ENCODE measurements at places on chromosomes 7 and 10. TPM values are rescaled to one million over a fixed set of nuclear protein-coding genes. Genes with fewer than 3 reads are reported as not detected.

DNA sequence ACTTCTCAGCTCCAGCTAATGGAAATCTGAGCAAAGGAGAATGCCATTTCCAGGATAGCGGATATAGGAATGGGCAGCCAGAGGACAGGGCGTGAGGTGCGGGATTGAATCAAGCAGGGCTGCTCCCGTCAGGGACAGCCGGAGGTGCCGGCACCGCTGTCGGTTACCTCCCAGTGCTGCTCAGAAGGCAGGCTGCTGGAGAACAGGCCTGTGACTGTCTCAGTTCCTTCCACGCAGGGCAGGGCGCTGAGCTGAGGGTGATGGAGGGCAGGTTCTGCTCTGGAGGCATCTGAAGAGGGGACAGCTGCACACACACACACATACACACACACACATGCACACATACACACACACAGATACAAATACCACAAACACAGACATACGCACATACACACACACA is 111.1 kb downstream of the DOCK1 start:
- DNase-seq = no peak

DNA sequence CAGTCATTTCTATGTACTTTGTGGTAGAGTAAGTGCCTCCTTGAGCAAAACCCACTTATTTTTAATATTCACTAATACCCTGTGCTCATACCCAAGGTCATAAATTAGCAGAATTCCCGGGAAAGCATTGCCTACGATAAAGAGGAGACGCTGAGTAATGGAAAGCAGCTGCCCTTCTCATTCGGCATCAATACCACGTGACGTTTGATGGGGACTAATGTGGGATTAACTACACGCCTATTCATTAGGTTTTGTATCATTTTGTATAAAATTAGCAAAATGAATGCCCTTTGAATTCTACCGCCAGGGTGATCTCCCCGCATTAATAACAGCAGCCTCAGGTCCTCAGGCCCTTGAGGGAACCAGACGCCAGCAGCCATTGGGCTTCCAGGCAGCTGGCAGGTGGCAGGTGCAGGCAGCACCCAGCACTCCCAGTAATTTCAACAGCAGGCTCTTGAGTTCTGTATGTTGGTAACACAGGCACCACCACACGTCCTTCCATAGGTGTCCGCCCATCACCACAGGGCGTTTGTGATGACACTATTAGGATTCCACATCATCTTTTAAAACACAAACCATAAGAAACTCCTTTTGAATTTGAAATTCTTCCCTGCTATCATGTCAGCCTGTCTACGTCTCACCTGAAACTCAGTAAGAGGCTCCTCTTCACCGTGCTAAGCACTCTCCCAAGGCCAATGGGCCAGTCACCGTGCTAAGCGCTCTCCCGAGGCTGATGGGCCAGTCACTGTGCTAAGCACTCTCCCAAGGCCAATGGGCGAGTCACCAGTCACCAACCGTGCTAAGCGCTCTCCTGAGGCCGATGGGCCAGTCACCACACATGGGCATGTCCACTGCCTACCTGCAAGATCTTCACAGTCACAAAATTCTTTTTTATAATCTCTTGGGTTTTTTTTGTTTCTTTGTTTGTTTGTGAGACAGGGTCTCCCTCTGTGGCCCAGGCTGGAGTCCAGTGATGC is 509.4 kb downstream of the PTPRN2 start:
- DNase-seq = no peak

GRCh38 chr10:61397175-61397986 is 55.8 kb downstream of the TMEM26 start:
- DNase-seq = no peak

DNA sequence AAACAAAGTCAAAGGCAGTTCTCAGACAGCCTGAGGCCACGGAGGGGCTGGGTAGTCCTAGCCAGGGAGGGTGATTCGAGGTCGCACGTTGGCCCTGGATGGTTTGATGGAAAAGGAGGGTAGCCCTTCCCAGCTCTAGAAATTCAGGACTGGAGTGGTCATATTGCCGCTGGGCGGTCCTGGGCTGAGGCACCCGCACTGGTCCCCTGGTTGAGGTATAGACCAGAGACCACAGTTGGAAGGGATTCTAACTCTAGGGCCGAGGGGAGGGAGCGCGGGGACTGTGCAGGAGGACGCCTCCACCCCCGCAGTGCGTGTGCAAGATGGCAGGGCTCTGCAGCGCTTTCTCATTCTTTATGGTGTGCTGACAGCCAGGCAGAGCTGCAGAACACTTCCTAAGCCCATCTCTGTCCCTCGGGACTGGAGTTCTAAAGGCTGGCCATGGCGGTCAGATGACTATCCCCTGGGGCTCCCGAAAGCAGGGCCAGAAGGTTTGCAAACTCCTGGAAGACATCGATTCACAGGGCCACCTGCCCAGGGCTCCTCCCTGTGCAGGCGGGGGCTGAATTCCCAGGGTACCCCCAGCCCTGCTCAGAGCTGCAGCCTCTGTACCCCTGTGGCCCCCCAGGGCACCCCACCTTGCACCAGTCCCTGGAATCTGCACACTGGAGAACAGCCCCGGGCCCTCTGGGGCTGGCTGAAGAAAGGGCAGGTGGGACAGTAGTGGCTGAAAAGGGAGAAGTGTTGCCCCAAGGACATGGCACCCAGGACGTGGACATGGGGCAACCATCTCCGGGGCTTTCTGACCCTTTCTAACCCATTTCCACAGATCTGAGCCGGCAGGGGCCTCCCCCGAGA is 51.0 kb upstream of the ELN start:
- DNase-seq = no peak

DNA sequence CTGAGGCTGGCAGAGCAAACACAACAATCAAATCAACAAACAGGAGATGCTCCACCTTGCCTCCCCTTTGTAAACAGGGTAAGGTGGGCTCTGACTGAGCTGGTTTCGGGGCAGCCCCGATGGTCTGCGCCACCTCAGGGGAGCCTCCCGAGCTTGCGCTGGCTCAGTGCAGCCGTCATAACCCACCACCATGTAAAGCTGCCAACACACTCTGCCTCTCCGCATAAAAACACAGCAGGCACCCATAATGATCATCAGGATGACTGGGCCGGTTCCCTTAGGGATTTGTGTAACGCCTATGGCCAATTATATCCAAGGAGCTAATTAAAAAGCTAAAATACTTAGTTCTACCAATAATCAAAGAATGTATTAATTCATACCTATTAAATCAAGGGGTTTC is 124.5 kb downstream of the PRPF18 start:
- no peak for DNase-seq

- peak; percentile 78 for DNase-seq
Observed at GRCh38 chr7:69739931-69740431, 141.7 kb downstream of the AUTS2 start.

- DNase-seq = no peak
Observed at GRCh38 chr10:107914450-107915214, 750.1 kb upstream of the SORCS1 start.

DNA sequence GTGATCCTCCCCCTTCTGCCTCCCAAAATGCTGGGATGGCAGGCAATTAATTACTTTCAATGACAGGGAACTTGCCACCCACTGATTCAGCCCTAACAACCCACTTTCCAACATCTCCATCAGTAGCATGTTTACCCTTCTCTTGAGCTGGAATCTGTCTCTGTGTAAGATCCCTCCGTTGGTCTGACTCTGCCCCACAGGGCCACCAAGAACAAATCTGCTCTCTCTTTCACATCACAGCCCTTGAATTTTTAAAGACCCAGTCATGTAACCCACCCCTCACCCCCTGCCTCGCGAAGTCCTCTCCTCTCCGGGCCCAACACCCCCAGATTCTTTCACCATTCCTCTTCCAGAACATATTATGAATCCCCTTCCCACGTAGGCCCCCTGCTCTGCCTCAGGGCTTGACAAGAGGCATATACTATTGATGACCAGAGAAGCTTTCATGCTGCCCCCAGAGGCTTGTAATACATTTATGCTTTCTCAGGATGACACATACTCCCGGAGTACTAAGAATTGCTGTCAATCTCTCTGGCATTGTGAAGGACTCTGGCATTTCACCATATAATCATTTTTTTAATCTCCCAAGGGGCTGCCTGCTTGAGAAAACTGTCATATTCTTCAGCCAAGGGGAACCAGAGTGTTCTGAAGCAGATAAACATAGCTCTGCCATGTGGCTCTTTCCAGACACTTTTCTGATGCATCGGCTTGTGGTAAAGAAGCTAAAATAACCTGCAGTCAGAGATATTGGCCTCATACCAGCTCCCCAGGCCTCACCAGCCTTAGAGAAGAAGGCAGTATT is 179.2 kb upstream of the AUTS2 start:
- no peak for DNase-seq

- DNase-seq = no peak
Observed at GRCh38 chr10:76481178-76481577, 1049.8 kb downstream of the LRMDA start.

- no peak for DNase-seq
Observed at GRCh38 chr10:9301554-9301953, 1247.1 kb downstream of the GATA3 start.

DNA sequence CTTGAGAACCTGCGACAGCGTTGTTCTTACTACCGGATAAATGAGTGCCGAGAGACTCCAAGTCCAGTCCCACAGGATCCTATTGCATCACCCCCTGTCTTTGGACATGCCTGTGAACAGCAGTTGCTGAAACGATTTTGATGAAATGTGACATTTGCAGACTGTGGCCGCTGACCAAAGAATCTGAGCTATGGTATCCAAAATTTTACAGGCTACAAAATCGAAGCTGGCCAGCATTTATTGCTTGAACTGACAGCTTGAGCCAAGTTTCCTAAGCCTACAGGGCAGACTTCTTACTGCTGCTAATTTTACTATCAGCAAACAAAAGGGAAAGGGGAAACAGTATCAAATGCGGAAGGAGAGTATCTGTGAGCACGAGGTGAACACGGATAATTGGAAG is 12.1 kb upstream of the NPVF start:
- peak; percentile 50 for DNase-seq

DNA sequence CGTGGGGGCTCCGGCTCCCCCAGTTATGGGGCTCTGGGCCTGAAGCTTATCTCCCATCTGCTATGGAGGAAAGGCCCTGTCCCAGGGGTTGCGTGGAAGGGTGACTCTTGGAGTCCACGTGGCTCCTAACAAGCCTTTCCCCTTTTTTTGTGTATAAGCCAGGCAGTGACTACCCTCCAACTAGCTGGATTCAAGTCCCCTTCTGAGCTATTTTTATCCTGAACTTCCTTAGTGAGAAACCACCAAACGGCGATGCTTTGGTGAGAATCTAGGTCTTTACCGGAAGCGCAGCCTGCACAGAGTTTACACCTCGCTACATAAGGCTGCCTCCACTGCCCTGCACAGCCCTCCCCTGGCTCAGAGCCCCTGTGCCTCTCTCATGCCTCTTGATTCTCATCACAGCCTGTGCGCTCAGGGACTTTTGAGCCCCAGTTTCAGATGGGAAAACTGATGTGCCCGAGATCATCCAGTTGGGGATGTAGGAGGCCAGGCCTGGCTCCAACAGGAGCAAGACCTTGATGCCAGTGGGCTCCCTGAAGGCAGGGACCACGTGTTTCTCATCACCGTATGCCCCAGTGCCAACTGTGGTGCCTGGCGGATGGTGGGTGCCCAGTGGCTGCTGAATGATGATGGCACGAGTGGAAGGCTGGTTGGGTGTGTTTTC is 102.3 kb upstream of the PPIF start:
- DNase-seq = no peak

DNA sequence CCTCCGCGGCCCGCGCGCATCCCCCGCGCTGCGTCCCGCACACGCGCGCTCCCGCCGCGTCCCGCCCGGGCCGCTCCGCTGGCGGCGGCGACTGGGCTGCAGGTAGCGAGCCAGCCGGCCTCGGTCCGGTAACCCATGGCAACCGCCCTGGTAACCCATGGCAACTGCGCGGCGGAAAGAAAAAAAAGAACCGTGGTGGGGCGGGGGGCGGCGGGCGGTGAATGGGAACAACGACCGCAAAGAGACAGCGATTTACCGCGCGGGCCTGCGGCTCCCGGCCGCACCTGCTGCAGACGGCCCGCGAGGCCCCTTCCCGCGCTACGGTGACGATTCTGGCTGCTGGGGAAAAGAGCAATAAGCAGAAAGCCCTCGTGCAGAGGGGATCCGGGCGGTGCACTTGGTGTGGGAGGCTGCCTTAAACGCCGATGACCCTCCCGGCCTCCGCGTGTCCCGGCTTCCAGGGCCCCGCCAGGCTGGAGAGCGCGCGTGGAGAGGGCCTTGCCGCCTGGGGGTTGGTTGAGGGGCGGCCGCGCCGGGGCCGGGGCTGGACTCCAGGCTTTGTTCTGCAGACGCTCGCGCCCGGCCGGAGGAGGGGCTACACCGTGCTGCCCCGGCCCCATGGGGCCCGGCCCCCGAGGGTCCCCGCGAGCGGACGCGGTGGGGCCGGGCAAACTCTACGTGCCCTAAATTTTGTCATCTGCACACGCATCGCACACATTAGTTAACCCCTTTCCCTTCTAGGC is 84.7 kb downstream of the SNX10 start:
- DNase-seq = no peak

- no peak for DNase-seq
Observed at GRCh38 chr10:49803988-49804387, 41.9 kb upstream of the OGDHL start.

DNA sequence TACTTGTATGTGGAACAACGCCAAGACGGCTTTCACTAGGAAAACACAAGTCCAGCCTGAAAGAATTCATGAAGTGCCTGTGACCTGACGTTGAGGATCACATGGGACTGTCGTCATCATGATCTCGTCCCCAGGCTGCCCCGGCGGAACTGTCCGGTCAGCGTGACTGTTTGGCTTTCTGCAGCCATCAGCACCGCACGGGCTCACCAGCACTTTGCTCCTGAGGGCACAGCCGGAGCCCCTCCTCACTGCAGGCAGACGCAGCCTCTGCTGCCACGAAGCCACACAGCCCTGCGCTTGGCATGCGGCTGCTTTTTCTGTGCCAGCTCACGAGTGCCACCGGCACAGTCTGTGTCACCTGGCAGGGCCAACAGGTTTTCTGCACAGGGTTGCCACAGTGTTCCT is 9.4 kb upstream of the GET4 start:
- peak; percentile 72 for DNase-seq

DNA sequence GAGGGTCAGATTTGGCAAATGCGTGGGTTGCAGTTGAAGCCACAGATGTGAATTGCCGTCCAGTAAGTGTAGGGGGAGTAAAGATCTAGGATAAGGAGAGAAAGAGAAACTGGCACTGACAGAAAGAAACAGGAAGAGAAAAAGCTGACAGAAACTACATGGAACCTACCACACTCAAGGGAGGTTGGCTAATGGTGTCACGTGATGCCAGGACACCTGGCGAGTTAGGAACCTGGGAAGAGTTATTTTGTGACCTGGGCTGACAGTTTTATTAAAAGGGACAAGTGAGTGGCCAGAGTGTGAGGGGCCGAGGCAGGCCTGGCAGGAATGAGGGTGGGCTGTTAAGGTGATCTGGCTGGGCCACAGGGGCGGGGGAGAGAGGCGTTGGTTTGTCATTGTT is 188.7 kb downstream of the ADARB2 start:
- DNase-seq = no peak

The GPR158 gene
- 0.05 TPM for total RNA-seq

The NPY4R gene
- total RNA-seq = not detected

The SSMEM1 gene
- total RNA-seq = not detected

The CACNA2D1 gene
- 29.5 TPM for total RNA-seq

The GRID1 gene
- 0.52 TPM for total RNA-seq

The AP4M1 gene
- total RNA-seq = 11.1 TPM

The DYDC2 gene
- total RNA-seq = not detected

The CRHR2 gene
- total RNA-seq = 0.44 TPM

The CAV2 gene
- 167 TPM for total RNA-seq

The UPK3BL2 gene
- total RNA-seq = 3.1 TPM

The ADD3 gene
- 75.2 TPM for total RNA-seq

The UNCX gene
- total RNA-seq = not detected

The SRPK2 gene
- 28.9 TPM for total RNA-seq

The KMT2C gene
- 42.5 TPM for total RNA-seq

Data from left cardiac atrium (tissue), 4 donors.